Articular chondrocyte of knee joint (primary cell): ENCODE measurements at places on chromosomes 11 and 22. TPM values are rescaled to one million over a fixed set of nuclear protein-coding genes. Genes with fewer than 3 reads are reported as not detected.

The MMP27 gene
- not detected in 2 replicates for total RNA-seq

The SLC25A18 gene
- 0.11 TPM in 1 of 2 replicates, not detected in the other for total RNA-seq

The TENM4 gene
- total RNA-seq: 0.13 and 3.7 TPM in 2 replicates

The RBFOX2 gene
- total RNA-seq: 175 and 190 TPM in 2 replicates

The SLC5A4 gene
- not detected in 2 replicates for total RNA-seq

The KCNK7 gene
- not detected in 2 replicates for total RNA-seq

The BRSK2 gene
- under 0.01 TPM in 1 of 2 replicates, not detected in the other for total RNA-seq

The ZNF215 gene
- 3.4 and 3.9 TPM in 2 replicates for total RNA-seq

The GAL3ST3 gene
- 0.32 TPM in 1 of 2 replicates, not detected in the other for total RNA-seq

The CHRNA10 gene
- 0.43 and 1.3 TPM in 2 replicates for total RNA-seq

The LGALS1 gene
- total RNA-seq: 3,419 and 3,883 TPM in 2 replicates

The NOX4 gene
- 0.13 and 0.54 TPM in 2 replicates for total RNA-seq

The P2RX6 gene
- total RNA-seq: 1.8 and 3.1 TPM in 2 replicates

The NXPE1 gene
- total RNA-seq: 0.11 TPM in 1 of 2 replicates, not detected in the other

The GGTLC2 gene
- not detected in 2 replicates for total RNA-seq

The SLC6A5 gene
- not detected in 2 replicates for total RNA-seq

The B3GAT1 gene
- not detected in 2 replicates for total RNA-seq

The C11orf65 gene
- total RNA-seq: 0.65 and 1.5 TPM in 2 replicates

The PANX3 gene
- 0.22 TPM in 1 of 2 replicates, not detected in the other for total RNA-seq

The PELI3 gene
- total RNA-seq: 8.8 and 10.1 TPM in 2 replicates

The LRRN4CL gene
- total RNA-seq: 20.1 and 20.6 TPM in 2 replicates

The EIF1AD gene
- total RNA-seq: 26.6 and 27.2 TPM in 2 replicates

The SPI1 gene
- not detected in 2 replicates for total RNA-seq

The KRTAP5-10 gene
- total RNA-seq: not detected in 2 replicates

The PLAAT5 gene
- total RNA-seq: 0.39 and 0.86 TPM in 2 replicates

The TMEM126A gene
- total RNA-seq: 53.2 and 54.9 TPM in 2 replicates

The ZNF214 gene
- 6.8 and 9.1 TPM in 2 replicates for total RNA-seq

The SELENOO gene
- 9.2 and 10.3 TPM in 2 replicates for total RNA-seq

The RIN1 gene
- total RNA-seq: 22.7 and 23.1 TPM in 2 replicates

The SUSD2 gene
- total RNA-seq: 8.9 and 18.2 TPM in 2 replicates

The ART1 gene
- not detected in 2 replicates for total RNA-seq

The RTN4RL2 gene
- 0.39 TPM in 1 of 2 replicates, not detected in the other for total RNA-seq

The RAB36 gene
- 5.6 and 7.5 TPM in 2 replicates for total RNA-seq

The TEX54 gene
- total RNA-seq: not detected in 2 replicates

The INS gene
- total RNA-seq: not detected in 2 replicates

The GSTP1 gene
- total RNA-seq: 444 and 488 TPM in 2 replicates

The CD3D gene
- total RNA-seq: not detected in 2 replicates

The C1QTNF6 gene
- total RNA-seq: 7.6 and 8.2 TPM in 2 replicates

The CD82 gene
- total RNA-seq: 33.3 and 53.6 TPM in 2 replicates

The FOLR3 gene
- total RNA-seq: 0.78 and 1.1 TPM in 2 replicates

The OR8D4 gene
- total RNA-seq: 0.32 TPM in 1 of 2 replicates, not detected in the other

The DBX1 gene
- not detected in 2 replicates for total RNA-seq

The LAYN gene
- 61.5 and 62.7 TPM in 2 replicates for total RNA-seq
